ENCODE measurements at places on chromosomes 5 and 9.

- no peak for DNase-seq
Measured at GRCh38 chr5:158456756-158457155, 597.8 kb upstream of the CLINT1 start.

DNA sequence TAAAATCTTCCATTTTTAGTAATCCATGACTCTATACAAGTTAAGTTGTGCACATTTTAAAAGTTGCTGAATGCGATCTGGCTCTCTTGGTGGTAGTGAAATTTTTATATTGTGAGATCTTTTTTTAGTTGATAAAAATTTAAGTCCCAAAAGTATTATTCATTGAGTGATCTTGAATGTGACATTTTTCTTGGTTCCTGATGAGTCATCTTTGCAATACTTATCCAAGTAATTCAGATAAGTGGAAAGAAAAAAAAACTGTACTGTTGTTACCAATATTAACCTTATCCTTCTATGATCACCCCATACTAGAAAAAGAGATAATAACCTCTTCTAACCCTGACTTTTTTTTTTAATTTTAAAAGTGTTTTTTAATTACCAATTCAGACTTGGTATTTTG is 601.3 kb downstream of the PSAT1 start:
- no peak for DNase-seq

GRCh38 chr5:67934976-67935375 is 280.6 kb upstream of the PIK3R1 start:
- no peak for DNase-seq

DNA sequence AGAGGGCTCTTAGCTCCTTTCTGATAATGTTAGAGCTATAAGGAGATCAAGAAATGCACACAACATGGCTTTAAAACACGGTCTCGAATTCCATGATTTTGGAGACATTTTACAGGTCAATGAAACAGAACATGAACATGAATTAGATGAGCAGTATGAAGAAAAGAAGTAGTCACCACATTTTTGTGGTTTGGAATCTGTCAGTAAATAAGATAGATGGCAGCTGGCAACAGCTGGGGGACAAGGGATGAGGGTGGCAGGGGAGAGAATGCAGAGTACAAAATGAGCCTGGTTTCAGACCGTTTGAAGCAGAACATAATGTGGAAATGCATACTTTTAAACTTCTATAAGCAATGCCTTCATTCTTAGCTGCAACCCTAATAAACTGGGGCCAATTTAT is 107.1 kb downstream of the OXCT1 start:
- DNase-seq: no peak

- no peak for DNase-seq
Measured at GRCh38 chr5:116905885-116906284, 331.3 kb upstream of the SEMA6A start.

Data from naive thymus-derived CD8-positive, alpha-beta T cell (primary cell).